ENCODE measurements at places on chromosomes 16 and 17. TPM values are rescaled to one million over a fixed set of nuclear protein-coding genes. Genes with fewer than 3 reads are reported as not detected.

The DBNDD1 gene
- total RNA-seq, result not detected

The ST6GALNAC1 gene
- total RNA-seq, result not detected

The GRAPL gene
- total RNA-seq, result 5.3 TPM

The PMFBP1 gene
- total RNA-seq, result 0.67 TPM

The ALOX15B gene
- not detected for total RNA-seq

The STX1B gene
- total RNA-seq, result 0.05 TPM

The SPATA22 gene
- not detected for total RNA-seq

The RNF43 gene
- total RNA-seq, result 1.3 TPM

The PRAC1 gene
- total RNA-seq, result not detected

The GID4 gene
- total RNA-seq, result 9.0 TPM

The IGF2BP1 gene
- total RNA-seq, result 0.55 TPM

The HS3ST3B1 gene
- 13.2 TPM for total RNA-seq

The TEDC2 gene
- total RNA-seq, result 39.0 TPM

DNA sequence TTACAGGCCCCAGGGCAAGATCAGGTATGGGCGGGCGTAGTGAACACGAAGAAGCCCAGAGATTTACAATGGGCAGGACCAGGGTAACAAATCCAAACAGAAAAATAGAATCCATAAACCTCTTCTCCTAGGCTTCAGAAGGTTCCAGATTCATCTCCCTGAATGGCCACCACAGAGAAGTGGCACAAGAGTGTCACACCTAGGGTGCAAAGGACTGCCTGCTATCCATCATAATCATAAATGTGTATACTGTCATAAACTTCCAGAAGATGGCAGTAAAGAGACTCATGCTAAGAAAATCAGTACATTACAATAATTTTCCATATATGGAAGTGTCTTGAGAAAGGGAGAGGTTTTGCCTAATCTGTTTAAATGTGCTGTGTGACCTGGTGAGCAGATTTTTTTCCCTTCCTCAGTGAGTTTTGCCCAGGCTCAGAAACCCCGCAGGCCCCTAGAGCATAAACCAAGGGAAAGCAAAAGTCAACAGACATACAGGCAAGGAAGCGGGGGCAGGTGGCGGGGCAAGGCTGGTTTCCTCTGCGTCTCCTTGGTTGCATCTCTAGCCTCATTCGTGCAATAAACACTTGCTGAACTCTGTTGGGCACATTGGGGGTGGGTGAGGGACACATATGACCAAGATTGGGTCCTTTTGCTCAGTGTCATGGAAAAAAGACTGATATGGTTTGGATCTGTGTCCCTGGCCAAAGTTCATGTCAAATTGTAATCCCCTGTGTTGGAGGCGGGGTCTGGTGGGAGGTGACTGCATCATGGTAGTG lies 92.0 kb upstream of the CDH5 start:
- peaks cover 21% of the 10 kb centered on the region for H3K27me3 ChIP-seq
- H3K27ac ChIP-seq, result no peak overlapping the region
- H3K4me1 ChIP-seq, result peaks cover 4% of the 10 kb centered on the region

- H3K36me3 ChIP-seq, result no peaks in the 10 kb centered on the region
- no peak overlapping the region for H3K4me3 ChIP-seq
- no peak for DNase-seq
Measured at GRCh38 chr17:53749178-53749577, 73.5 kb upstream of the KIF2B start.

DNA sequence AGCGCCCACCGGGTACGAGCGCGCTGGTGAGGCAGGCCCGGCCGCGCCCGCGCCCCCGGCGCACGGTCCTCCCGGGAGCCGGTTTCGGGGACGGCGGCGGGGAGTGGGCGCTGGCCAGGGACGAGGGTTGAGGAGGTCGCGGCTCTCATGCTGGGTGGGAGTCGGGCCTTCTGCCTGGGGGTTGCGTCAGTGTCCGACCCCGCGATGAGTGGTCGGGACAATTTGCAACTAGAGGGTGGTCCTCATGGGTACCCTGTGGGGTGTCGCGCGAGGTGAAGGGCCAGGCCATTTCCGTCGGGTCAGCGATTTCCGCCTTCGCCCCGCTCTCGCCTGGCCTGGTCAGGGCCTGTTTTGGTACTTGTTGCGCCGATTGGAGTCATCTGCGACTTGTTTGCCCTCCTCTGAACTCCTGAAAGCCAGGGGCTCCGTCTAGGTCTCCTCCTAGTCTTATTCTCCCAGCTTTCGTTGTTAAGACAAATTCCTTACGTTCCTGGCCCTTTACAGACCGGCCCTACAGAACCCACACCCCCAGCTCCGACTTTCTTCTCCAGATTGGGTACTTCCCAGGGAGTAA lies 14.9 kb downstream of the NAA60 start:
- H3K36me3 ChIP-seq, result no peaks in the 10 kb centered on the region
- H3K27ac ChIP-seq, result peak overlapping the region; percentile 91
- H3K4me1 ChIP-seq, result peaks cover 43% of the 10 kb centered on the region

GRCh38 chr17:40345161-40345993 lies 19.2 kb downstream of the GJD3 start:
- H3K27me3 ChIP-seq, result no peaks in the 10 kb centered on the region
- no peak for DNase-seq
- H3K4me3 ChIP-seq, result peak overlapping the region; percentile 69
- no peaks in the 10 kb centered on the region for H3K36me3 ChIP-seq
- peak overlapping the region; percentile 69 for H3K27ac ChIP-seq
- H3K4me1 ChIP-seq, result peaks cover 70% of the 10 kb centered on the region

GRCh38 chr17:20121359-20122253 lies 112.4 kb downstream of the SPECC1 start:
- peak; percentile 71 for DNase-seq
- H3K4me1 ChIP-seq, result peaks cover 6% of the 10 kb centered on the region
- H3K4me3 ChIP-seq, result no peak overlapping the region
- no peaks in the 10 kb centered on the region for H3K27me3 ChIP-seq
- no peaks in the 10 kb centered on the region for H3K36me3 ChIP-seq
- H3K27ac ChIP-seq, result peak overlapping the region; percentile 36

GRCh38 chr16:7983676-7984075 lies 606.6 kb downstream of the TMEM114 start:
- no peak for DNase-seq
- H3K4me1 ChIP-seq, result no peaks in the 10 kb centered on the region
- no peaks in the 10 kb centered on the region for H3K27me3 ChIP-seq
- H3K4me3 ChIP-seq, result no peak overlapping the region
- H3K27ac ChIP-seq, result no peak overlapping the region

GRCh38 chr16:88462396-88462795 lies 9.3 kb downstream of the ZFPM1 start:
- no peaks in the 10 kb centered on the region for H3K27me3 ChIP-seq
- H3K27ac ChIP-seq, result no peak overlapping the region
- H3K4me3 ChIP-seq, result no peak overlapping the region
- no peaks in the 10 kb centered on the region for H3K36me3 ChIP-seq
- DNase-seq, result no peak
- H3K4me1 ChIP-seq, result peaks cover 49% of the 10 kb centered on the region

- H3K27ac ChIP-seq, result peak overlapping the region; percentile 21
- H3K36me3 ChIP-seq, result no peaks in the 10 kb centered on the region
- no peak for DNase-seq
- peaks cover 5% of the 10 kb centered on the region for H3K4me1 ChIP-seq
Measured at GRCh38 chr16:56709443-56710040, 20.4 kb upstream of the NUP93 start.

DNA sequence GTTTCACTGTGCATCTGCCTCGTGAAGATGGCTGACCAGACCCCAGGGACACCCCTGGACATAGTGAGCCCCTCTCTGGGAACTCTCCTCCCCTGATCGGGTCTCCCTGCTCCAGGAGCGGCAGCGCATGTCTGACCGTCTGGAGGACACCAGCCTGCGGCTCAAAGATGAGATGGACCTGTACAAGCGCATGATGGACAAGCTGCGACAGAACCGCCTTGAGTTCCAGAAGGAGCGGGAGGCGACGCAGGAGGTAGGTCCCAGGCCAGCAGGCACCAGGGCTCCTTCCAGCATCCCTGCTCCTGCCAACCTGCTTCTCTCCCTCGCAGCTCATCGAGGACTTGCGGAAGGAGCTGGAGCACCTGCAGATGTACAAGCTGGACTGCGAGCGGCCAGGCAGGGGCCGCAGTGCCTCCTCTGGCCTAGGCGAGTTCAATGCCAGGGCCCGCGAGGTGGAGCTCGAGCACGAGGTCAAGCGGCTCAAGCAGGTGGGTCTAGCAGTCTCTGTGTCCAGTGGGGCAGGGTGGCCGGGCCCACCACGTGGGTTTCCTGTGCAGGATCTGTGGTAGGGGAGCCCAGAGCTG lies 136.9 kb downstream of the RAB11FIP4 start:
- DNase-seq, result no peak
- no peak overlapping the region for H3K4me3 ChIP-seq
- H3K4me1 ChIP-seq, result peaks cover 3% of the 10 kb centered on the region
- H3K27ac ChIP-seq, result no peak overlapping the region
- H3K36me3 ChIP-seq, result no peaks in the 10 kb centered on the region

DNA sequence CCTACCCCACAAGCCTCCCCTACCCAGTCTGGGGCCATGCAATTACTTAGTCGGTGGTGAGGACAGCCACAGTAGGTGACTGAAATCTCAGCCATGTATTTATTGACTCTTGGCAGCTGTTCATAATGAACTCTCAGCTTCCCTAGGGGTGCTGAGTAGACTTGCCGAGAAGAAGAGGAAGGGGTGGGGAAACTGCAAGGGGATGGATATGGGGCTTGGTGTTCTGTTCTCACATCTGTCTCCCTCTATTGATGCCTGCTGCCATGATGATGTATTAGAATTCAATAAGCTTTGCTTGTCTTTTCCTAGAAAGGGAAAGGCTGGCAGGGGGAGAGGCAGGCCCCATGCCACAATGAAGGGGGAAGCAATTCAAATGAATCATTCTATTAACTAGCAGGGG lies 112.9 kb downstream of the GP2 start:
- H3K4me1 ChIP-seq, result no peaks in the 10 kb centered on the region
- DNase-seq, result no peak
- no peak overlapping the region for H3K4me3 ChIP-seq
- no peaks in the 10 kb centered on the region for H3K36me3 ChIP-seq
- H3K27me3 ChIP-seq, result peaks cover 15% of the 10 kb centered on the region
- H3K27ac ChIP-seq, result no peak overlapping the region

GRCh38 chr17:13114601-13115031 lies 96.8 kb upstream of the ELAC2 start:
- no peaks in the 10 kb centered on the region for H3K4me1 ChIP-seq
- no peak overlapping the region for H3K27ac ChIP-seq
- no peaks in the 10 kb centered on the region for H3K36me3 ChIP-seq
- no peak overlapping the region for H3K4me3 ChIP-seq

DNA sequence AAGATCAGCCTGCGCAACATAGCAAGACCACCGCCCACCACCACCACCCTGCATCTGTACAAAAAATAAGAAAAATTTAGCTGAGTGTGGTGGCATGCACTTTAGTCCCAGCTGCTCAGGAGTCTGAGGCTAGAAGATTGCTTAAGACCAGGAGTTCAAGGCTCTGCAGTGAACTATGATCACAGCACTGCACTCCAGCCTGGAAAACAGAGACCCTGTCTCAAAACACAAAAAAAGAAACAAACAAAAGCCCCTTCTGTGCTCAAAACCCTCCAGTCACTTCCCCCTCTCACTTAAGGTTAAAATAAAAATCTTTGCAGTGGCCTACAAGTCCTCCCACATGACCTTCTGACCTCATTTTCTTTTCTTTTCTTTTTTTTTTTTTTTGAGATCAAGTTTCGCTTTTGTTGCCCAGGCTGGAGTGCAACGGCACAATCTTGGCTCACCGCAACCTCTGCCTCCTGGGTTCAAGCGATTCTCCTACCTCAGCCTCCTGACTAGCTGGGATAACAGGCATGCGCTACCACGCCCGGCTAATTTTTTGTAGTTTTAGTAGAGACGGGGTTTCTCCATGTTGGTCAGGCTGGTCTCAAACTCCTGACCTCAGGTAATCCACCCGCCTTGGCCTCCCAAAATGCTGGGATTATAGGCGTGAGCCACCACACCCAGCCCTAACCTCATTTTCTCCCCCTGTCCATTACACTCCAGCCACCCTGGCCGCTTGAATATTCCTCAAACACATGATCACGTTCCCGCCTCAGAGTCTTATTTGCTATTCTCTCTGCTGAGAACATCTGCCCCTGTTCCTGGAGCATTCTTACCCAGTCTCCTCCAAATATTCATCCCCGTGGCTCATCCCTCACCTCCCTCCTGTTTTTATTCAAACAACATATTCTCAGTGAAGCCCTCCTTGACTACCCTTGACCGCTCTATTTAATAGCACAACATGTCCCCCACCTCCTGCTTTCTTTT lies 126.6 kb upstream of the MED13 start:
- no peaks in the 10 kb centered on the region for H3K36me3 ChIP-seq
- H3K4me3 ChIP-seq, result no peak overlapping the region
- H3K27ac ChIP-seq, result no peak overlapping the region

DNA sequence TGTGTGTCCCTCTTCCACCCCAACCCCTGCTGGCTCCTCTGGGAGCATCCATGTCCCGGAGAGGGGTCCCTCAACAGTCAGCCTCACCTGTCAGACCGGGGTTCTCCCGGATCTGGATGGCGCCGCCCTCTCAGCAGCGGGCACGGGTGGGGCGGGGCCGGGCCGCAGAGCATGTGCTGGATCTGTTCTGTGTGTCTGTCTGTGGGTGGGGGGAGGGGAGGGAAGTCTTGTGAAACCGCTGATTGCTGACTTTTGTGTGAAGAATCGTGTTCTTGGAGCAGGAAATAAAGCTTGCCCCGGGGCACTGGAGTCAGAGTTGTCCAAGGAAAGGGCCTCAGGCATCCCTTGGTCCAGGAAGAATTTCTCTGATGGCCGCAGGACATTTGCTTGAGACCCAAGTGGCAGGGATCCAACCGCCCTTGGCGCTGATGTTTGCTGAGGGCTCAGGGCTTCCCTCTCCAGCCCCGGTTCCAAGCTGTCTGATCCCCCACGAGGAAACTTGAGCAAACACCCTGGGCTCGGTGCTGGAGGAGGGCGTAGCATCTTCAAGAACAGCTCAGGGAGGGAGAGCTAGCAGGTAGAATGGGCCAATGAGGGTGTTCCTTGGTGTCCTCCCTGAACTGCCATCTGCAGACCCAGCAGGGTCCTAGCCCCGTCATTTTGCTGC lies 4.5 kb downstream of the NXPH3 start:
- H3K27ac ChIP-seq, result no peak overlapping the region
- no peaks in the 10 kb centered on the region for H3K4me1 ChIP-seq
- no peak for DNase-seq
- H3K4me3 ChIP-seq, result no peak overlapping the region
- H3K27me3 ChIP-seq, result peaks cover 13% of the 10 kb centered on the region

- peaks cover 3% of the 10 kb centered on the region for H3K4me1 ChIP-seq
- H3K27ac ChIP-seq, result no peak overlapping the region
- H3K4me3 ChIP-seq, result no peak overlapping the region
- DNase-seq, result no peak
Measured at GRCh38 chr16:49485663-49486062, 112.1 kb downstream of the C16orf78 start.

GRCh38 chr16:66495440-66495839 lies 54.5 kb downstream of the TK2 start:
- DNase-seq, result no peak
- no peak overlapping the region for H3K27ac ChIP-seq
- no peaks in the 10 kb centered on the region for H3K4me1 ChIP-seq
- no peaks in the 10 kb centered on the region for H3K36me3 ChIP-seq
- no peak overlapping the region for H3K4me3 ChIP-seq

DNA sequence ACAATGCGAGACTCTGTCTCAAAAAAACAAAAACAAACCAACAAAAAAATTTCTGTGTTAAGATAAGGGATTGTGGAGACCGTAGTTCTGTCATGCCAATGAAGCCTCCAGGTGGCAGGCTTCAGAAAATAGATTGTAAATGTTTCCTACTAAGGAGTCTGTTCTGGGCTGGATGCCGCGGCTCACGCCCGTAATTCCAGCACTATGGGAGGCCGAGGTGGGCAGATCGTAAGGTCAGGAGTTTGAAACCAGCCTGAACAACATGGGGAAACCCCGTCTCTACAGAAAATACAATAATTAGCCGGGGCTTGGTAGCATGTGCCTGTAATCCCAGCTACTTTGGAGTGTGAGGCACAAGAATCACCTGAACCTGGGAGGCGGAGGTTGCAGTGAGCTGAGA lies 4.4 kb upstream of the SNX29 start:
- no peaks in the 10 kb centered on the region for H3K27me3 ChIP-seq
- no peak for DNase-seq
- no peak overlapping the region for H3K27ac ChIP-seq
- H3K36me3 ChIP-seq, result peaks cover 4% of the 10 kb centered on the region
- peaks cover 16% of the 10 kb centered on the region for H3K4me1 ChIP-seq

All from natural killer cell treated with Interleukin-12 subunit alpha and Interleukin-12 subunit beta and Interleukin-15 and Interleukin-18, amount 100 ng/mL, for 72 hours (primary cell).